Endodermal cell (in vitro differentiated cells): ENCODE measurements at places on chromosomes 2 and 18.
A peak's percentile ranks its signal among the peaks of the same experiment; 100 is the strongest.

GRCh38 chr2:11669454-11670291 lies at the start of gene NTSR2:
Gene NTSR2, minus strand, starts transcription at chr2:11670195. Its CDS starts 66 bp downstream, at chr2:11670129.
- peak; percentile 94 for DNase-seq

- DNase-seq, result no peak
Measured at GRCh38 chr18:23703057-23703986, 14.1 kb downstream of the LAMA3 start.

- DNase-seq, result no peak
Measured at GRCh38 chr2:174445248-174445647, 41.6 kb downstream of the GPR155 start.

- no peak for DNase-seq
Measured at GRCh38 chr2:171004363-171004762, 75.3 kb downstream of the GORASP2 start.

GRCh38 chr2:41933046-41933420 lies 114.8 kb upstream of the PKDCC start:
- DNase-seq, result no peak

DNA sequence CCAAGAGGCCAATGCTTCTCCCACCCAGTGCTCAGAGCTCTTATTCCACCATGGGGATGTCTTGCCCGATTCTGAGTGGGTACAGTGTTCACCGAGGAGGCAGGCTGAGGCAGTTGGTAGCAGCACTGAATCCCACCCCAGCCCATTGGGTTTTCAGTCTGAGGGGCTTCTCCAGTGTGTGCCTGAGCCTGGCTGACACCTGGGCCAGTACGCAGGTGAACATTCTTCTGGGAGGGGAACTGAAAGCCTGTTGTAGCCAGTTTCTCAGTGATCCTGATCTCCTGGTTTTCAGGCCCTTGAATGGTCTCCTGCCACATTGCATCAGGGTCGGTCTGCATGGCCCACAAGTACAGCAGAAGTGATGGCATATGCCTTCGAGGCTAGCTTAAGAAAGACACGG lies 98.2 kb downstream of the TMEM17 start:
- no peak for DNase-seq
